AG20443 (cell line): ENCODE measurements at places on chromosomes 12 and 14.

- no peak for DNase-seq
Observed at GRCh38 chr12:121237415-121237814, 27.5 kb downstream of the P2RX4 start.

DNA sequence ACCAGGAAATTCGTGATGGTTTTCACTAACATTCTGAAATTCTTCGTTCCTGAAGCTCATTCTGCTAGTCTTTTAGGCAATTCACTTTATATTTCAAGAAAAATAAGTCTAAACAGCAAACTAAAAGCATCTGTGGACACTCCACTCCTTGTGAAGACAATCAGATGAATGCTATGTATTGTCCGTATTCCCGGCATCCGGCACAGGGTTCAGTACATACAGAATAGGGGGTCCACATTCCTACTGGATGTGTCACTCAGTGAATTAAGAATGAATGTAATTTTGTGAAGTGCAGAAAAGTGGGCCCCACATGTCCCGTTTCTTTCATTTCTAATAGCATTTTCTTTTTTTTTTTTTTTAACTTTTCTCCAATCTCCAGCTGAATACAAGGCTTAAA, 241.3 kb downstream of the GRIN2B start:
- DNase-seq: no peak

GRCh38 chr14:55373784-55374705, 37.6 kb downstream of the ATG14 start:
- no peak for DNase-seq

- DNase-seq: no peak
Observed at GRCh38 chr12:3905664-3906063, 32.5 kb upstream of the PARP11 start.

DNA sequence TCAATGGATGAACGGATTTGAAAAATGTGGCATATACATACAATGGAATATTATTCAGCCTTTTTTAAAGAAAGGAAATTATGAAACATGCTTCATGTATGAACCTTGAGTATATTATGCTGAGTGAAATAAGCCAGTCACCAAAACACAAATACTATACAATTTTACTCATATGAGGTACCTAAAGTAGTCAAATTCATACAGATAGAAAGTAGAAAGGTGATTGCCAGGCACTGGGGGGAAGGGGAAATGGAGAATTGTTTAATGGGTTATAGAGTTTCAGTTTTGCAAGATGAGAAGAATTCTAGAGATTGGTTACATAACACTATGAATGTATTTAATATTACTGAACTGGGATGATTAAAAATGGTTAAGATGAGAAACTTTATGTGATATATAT, 171.4 kb downstream of the TMTC3 start:
- no peak for DNase-seq

DNA sequence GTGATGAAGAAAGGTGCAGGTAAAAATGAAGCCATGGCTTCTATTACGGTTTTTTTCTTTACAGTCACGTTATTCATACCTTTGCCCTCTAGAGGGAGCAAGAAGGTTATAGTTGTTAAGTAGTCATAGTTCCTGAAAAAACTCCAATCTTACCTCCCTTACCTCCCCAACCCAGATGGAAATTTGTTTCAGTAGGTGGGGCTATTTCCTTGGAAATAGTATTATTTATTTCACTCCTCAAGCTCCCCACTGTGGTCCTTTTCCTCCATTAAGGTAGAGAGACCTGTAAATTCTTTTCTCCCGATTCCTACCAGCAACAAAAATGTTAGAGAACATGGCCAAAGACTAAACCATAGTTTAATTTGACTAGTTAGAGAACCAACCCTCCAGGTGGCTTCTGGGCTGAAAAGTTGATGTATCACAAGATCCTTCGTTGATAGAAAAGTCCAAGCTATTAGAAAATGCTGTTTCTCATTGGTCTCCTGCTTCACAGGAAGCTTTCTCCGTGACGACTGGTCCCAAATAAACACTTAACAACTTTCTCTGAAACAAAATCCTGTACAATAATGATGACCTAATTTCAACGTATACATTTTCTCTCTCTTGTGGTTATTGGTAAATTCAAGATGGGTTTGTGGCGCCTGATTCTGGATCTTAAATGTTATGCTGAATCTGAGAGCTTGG, 43.5 kb downstream of the TMX1 start:
- peak; percentile 81 for DNase-seq

DNA sequence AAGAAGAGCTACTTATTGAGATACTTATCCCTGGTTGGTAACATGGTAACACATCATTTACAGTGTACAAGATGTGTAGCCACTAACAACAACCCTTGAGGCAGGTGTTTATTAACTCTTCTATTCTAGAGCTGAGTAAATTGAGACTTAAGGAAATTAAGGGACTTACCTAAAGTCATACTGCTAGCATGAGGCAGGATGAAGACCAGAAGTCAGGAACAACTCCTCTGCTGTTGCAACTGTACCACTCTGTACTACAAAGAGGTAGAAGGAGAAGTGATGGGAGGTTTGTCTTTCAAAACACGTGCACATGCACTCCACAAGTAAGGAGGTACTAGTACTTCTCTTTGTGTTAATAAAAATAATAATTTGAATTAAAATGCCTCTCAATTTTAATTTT, 79.9 kb downstream of the LLPH start:
- DNase-seq: no peak

- no peak for DNase-seq
Observed at GRCh38 chr14:70123796-70124195, 65.0 kb downstream of the SLC8A3 start.
